Adipocyte (in vitro differentiated cells): ENCODE measurements at places on chromosomes 16 and 17.

GRCh38 chr17:65314212-65314611 is 177.0 kb downstream of the RGS9 start:
- no peak for DNase-seq

GRCh38 chr17:74147966-74148365 is 55.5 kb upstream of the RPL38 start:
- DNase-seq: no peak

DNA sequence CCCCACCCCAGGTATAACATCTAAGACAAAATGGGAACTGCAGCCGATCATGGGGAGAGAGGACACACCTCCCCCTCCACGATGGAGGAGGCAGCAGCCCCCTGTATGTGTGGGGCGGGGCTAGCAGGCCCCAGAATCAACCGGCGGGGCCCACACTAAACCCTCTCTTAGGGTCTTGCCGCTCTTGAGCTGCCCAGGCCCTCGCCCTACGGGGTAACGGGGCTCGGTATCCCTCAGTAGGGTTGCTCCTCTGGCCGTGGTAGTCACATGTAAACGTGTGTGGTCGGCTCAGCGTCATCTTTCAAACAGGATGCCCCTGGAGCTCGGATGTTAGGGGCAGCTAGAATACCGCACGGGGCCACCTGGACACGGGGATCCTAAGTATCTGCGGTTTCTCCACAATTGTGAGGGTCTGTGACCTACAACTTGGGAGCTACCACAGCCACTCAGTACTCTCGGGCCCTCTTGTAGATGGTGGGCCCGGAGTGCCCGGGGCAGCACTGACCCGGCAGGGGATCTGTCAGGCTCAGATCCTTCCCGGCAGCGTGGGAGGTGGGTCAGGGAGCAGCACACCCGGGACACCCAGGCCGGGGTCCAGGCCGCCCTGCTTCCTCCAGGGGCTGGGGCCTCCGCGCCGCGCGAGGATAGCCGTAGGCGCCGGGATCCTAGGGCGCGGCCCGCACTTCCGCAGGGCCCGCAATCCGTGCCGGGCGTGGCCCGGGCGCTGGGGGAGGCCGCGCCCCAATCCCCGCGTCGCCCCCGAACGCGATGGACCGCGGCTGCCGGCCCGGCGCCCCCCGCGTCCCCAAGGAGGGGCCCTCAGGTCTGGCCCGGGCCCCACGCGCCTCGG is 781 bp downstream of the ARHGDIA start:
- peak; percentile 69 for DNase-seq

DNA sequence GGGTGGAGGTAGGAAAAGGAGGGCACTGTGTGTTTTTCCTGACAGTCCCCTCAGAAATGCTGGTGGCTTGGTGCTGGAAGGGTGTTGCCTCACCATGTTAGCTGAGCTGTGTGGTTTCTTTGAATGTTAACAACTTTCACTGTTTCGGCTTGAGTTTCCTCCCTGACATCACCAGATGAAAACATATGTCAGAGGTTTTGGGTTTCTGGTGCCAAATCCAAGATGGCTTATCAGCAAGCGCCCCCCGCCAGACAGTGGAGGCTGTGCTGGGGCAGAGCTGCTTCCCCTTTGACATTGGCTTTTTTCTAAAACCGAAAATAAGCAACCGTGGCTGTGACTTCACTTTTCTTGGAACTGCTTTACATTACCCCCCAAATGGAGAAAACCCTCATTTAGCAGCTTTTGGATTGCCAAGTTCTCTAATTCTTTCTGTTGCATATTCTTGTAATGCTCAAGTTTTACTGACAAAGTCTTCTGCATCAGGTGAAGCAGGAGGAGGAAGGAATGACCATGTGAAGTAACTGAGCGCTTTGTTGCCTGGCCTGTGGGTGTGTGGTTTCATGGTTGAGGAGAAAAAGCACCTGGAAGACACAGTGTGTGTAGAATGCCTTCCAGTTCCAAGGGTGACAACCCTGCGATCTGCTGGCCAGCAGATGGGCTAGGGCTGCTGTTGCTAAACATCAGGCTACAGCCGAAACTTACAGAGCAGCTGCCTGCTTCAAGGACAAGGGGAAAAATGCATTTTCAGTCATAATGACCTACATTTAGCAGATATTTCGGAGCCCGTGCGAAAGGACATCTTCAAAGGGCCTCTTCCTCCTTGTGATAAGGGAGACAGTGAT is 9.7 kb downstream of the RMI2 start:
- DNase-seq: peak; percentile 70

DNA sequence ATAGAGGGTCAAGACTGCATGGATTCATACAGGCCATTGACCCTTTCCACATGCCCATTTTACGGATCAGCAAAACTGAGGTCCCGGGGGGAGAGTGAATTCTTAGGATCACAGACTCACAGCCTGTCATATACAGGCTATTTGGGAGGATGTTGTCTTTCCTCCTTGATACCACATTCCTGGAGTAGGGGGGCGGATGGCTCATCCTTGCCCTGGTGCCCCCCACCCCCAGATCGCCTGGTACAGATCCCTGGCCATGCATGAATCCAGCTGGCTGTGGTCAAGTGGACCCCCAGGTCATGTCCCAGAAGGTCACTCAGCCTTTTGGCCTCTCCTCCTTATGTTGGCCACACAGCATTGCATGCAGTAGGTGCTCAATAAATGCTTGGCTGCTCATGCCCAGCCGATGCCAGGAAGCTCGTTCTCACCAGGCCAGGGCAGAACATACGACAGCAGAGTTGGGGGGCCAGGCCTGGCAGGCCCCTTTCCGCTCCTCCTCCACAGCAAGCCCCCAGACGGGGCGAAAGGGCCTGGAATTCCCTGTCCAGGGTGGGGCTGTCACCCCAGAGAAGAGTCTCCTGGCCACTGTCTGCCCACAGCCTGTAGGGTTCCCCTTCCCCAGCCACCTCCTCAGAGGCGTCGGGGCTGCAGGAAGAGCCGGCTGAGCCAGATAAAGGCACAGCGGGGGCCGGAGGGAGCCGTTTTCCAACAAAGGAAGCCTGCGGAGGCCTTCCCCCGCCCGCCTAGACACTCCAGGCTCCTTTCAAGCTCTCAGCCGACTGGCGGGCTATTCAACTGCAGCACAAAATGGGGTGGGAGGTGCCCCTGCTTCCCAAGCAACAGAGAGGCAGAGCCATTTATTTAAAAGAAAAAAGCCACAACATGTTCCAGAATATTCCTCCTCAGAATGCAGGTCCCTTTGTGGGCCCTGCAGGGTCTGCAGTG is 215.7 kb upstream of the CIBAR2 start:
- no peak for DNase-seq

- no peak for DNase-seq
Observed at GRCh38 chr16:23469814-23470213, 16.8 kb upstream of the COG7 start.

DNA sequence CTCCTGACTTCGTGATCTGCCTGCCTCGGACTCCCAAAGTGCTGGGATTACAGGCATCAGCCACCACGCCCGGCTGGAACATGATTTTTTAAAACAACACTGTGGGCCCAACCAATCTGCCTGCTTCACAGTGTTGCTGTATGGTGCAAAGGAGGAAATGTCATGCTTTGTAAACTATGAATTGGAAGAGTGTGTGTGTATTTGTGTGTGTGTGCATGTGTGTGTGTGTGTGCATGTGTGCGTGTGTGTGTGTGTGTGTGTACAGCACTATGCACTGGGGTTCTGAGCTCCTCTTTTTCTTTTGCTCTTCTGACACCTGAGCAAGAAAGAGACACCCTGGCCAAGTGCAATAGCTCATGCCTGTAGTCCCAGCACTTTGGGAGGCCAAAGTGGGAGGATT is 14.5 kb upstream of the CNOT1 start:
- no peak for DNase-seq

DNA sequence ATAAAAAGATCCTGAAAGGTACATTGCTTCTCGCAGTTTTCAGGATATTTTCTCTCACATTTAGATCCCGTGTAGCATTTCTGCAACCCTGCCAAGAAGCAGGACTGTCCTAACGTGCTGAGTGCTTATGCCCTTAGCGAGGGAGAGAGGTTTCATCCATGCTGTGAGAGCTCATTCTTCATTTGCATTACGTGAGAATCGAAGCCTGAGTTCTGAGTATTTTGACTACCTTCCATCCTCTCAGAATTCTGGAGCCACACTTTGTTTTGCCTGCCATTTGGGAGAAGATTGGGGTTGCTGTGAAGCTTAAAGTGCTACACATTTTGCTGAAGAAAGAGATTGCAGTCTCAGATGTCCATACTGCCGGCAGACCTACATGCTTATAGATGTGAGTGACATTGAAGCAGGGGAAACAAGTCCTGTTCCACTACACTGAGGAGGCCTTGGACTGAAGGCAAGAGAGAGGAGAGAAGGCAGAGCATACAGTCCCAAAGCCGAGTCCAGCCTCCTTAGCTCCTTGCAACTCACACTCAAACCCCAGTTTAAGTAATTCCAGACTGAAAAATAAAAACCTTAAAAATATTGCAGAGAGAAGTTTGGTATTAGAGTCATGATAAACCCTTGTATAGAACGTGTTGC is 183.0 kb downstream of the PRKCA start:
- no peak for DNase-seq

DNA sequence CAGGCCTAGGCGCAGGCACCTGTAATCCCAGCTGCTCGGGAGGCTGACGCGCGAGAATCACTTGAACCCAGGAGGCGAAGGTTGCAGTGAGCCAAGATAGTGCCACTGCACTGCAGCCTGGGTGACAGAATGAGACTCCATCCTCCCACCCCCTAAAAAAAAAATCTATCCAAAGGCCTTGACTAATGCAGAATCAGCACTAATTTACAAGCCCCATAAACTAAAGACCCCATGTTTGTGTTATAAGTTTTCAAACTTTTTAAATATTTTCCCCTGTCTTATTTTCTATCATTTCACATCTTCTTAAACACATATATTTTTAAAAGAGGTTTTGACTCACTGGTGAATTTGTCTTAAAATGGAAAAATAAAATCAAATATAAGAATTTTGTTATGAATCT is 713.1 kb downstream of the WWOX start:
- no peak for DNase-seq

- peak; percentile 24 for DNase-seq
Observed at GRCh38 chr17:67359960-67360791, 6.2 kb downstream of the PSMD12 start.

DNA sequence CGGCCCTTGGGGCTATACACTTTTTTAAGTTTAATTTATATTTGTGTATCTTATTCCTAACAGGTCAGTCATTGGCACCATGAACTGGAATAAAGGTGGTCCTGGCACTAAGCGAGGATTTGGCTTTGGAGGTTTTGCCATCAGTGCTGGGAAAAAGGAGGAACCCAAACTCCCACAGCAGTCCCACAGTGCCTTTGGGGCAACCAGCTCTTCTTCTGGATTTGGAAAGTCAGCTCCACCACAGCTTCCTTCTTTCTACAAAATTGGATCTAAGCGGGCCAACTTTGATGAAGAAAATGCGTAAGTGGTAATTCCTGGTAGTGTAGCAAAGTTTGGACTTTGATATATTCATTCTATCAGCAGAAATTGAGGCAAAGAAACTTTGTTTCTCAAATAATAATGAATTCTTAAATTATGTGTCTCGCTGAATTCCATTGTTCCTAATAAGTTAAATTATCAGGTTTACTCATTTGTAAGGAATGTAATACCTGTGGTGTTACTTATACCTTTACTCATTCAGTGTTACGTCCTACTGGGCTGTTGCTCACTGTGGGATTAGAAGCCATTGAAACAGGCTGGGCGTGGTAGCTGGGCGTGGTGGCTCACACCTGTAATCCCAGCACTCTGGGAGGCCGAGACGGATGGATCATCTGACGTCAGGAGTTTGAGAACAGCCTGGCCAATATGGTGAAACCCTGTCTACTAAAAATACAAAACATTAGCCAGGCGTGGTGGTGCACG is 13.2 kb downstream of the DDX42 start:
- no peak for DNase-seq

GRCh38 chr16:75106351-75107274 is 10.0 kb downstream of the LDHD start:
- DNase-seq: no peak

- DNase-seq: no peak
Observed at GRCh38 chr16:30458561-30459394, 13.1 kb upstream of the SEPHS2 start.

GRCh38 chr16:52528393-52529065 is 18.4 kb downstream of the TOX3 start:
- DNase-seq: no peak

DNA sequence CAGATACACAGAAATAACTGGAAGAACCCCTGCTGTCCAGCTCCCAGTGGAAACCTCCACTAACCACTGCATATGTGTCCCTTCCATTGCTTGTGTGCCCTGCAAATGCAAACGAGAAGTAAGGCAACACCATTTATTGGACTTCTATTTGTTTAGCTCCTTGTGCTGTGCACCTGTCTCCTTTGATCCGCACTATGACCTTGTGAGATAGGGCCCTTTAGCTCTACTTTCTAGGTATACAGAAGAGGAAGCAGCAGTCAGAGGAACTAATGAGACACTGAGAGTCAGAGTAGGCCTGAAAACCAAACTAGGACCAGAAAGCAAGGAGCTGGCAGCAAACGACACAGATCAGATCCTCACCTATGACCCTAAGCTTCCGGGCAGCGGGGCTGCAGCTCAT is 22.4 kb downstream of the SOX9 start:
- DNase-seq: no peak

- no peak for DNase-seq
Observed at GRCh38 chr17:60387666-60388065, 4.3 kb downstream of the USP32 start.

DNA sequence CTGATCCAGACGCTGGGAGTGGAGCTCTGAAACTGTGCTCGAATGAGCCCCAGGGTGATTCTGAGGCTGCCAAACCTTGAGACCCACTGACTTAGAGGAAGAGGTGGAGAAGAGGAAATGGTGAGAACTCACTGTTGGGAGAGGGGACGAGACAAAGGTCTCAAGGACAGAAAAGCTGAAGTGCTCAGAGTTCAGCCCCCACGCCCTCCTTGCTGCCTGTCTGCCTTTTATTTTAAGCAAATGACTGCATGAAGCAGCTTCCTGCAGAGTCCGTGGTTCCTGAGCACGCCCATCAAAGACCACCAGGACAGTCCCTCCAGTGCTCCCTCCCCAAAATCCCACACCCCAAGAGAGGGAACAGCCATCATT is 20.4 kb downstream of the COTL1 start:
- DNase-seq: no peak

GRCh38 chr16:8722025-8722348 is 47.6 kb downstream of the ABAT start:
- DNase-seq: no peak

DNA sequence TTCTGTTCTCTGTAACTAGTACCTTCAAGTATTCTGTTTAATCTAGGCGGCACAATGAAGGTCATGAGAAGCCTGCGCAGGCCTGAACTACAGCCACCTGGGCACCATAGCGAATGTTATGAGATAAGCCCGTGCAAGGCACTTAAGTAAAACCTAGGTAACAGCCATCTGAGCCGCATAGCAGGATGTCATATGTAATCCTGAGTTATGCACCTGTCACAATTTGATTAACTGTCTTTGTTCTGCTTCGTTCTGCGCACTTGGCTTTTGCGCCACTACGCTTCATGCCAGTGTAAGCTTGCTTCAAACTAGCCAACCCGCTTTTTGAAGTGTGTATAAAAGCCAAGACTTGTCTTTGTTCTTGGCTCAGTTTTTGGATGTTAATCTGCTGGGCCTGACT is 449.8 kb downstream of the KCNJ18 start:
- no peak for DNase-seq
